Muscle of back (tissue), 13 donors: ENCODE measurements at places on chromosomes 11 and 22. TPM values are rescaled to one million over a fixed set of nuclear protein-coding genes. Genes with fewer than 3 reads are reported as not detected.

- DNase-seq: no peak
These were observed 60.2 kb downstream of the PDE2A start for GRCh38 chr11:72613977-72614376.

GRCh38 chr11:2531987-2532703 lies 87.3 kb downstream of the KCNQ1 start:
- DNase-seq: peak; percentile 29

- DNase-seq: no peak
These were observed 278.4 kb upstream of the PDGFD start for GRCh38 chr11:104442321-104442720.

- DNase-seq: no peak
These were observed 49.1 kb downstream of the MICAL2 start for GRCh38 chr11:12159351-12160099.

The EFCAB6 gene
- polyA plus RNA-seq: 0.81 TPM
